CD4-positive, alpha-beta T cell treated with Interleukin-15 for 4 hours (primary cell): ENCODE measurements at places on chromosomes 16 and 17.

DNA sequence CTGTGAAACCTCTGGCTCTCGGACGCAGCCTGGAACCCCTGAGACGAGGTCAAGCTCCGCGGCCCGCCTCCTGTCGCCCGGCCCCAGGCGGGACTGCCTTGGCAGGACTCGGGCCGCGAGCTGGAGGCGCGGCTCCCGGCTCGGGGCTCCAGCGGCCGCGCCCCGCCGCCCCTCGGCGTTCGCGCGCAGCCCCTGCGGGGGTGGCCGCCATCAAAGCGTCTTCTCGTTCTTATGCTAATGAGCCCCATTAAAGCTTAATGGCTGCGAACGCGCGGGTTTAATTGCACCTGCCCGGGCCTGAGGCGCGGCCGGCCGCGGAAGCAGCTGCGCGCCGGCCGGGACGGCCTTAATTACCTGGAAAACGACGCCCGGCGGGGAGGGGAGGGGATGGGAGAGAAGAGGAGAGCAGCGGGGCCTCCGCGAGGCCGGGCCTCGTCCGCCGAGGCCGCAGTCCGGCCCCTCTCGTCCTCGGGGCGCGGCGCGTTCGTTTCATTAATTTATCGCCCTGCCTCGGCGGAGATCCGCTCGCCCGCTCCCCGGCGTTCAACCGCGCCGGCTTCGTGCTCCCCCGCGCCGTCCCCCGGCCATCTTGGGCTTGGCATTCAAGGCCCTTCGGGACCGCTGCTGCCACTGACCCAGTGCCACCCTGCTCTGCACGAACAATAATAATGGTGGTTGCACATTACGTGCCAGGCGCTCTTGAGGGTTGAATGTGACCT is 19.2 kb downstream of the RAI1 start:
- DNase-seq = no peak

DNA sequence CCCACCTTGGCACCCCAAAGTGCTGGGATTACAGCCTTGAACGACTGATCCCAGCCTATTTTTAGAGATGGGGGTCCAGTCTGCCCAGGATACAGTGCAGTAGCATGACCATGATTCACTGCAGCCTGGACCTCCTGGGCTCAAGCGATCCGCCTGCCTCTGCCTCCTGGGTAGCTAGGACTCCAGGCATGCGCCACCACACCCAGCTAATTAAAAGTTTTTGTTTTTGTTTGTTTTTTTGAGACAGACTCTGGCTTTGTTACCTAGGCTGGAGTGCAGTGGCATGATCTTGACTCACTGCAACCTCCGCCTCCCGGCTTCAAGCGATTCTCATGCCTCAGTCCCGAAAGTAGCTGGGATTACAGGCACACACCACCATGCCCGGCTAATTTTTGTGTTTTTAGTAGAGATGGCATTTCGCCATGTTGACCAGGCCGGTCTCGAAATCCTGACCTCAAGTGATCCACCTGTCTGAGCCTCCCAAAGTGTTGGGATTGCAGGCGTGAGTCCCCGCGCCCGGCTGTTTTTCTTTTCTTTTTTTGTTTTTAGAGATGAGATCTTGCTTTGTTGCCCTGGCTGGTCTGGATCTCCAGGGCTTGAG is 2.3 kb upstream of the PAFAH1B1 start:
- DNase-seq = no peak

GRCh38 chr16:79101491-79101890 is 499.0 kb downstream of the MAF start:
- no peak for DNase-seq

DNA sequence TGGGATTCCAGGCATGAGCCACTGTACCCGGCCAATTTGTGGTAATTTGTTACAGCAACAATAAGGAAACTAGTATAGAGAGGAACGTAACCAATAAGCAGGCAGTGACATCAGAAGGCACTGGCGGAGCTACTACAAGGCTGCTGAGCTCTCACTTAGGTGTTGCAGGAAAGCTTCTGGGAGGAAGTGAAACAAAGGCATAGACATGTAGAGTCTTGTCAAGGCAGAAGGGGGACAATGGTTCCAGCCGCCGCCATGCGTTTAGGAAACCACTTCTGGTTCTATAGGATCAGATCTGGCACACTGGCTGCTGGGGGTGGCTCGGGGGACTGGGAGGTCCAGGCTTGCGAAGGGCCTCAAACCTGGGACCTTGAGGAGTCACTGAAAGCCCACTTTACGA is 9.4 kb upstream of the CPSF4L start:
- no peak for DNase-seq

DNA sequence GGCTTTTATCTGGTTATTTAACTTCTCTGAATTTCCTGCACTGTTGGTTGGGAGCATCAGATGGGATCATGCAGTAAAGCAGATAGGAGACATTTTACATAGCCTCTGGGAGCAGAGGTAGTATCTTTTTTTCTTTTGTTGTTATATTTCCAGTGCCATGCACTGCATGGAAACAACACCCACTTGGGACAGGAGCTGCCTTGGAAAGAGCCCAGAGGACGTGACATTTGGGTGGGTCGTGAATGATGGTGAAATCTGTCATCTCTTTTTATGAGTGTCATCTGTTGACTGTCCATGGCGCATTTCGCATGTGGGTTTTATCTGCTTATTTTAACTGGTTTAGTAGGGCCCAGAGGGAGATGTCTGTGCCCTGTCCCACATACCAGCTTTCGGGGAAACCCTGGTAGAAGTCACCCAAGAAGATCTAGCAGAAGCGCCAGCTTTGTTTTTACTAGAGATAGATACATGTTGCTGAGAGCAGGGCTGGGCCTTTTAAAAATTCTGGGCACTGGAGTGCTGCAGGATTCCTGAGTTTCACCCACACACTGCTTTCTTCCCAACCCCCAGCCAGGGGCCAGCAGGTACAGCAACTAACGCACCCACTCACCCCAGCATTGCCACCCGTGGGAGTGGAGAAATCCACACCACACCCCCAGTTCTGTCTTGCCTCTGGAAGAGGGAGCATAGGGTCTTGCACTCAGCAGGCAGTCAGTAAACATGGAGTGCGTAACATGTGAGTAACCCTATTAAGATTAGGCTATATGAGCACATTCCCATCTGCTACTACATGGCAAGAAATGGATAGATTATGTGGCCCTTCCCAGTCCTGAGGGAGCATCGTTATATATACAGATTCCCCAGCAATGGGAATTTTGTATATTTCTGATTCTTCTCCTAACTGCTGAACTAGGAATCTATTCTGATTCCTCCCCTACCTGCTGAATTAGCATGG is 8.4 kb upstream of the TERF2 start:
- no peak for DNase-seq

GRCh38 chr17:50853015-50853615 is 13.0 kb downstream of the TOB1 start:
- no peak for DNase-seq

GRCh38 chr17:40283662-40284061 is 4.0 kb upstream of the CDC6 start:
- peak; percentile 76 for DNase-seq

DNA sequence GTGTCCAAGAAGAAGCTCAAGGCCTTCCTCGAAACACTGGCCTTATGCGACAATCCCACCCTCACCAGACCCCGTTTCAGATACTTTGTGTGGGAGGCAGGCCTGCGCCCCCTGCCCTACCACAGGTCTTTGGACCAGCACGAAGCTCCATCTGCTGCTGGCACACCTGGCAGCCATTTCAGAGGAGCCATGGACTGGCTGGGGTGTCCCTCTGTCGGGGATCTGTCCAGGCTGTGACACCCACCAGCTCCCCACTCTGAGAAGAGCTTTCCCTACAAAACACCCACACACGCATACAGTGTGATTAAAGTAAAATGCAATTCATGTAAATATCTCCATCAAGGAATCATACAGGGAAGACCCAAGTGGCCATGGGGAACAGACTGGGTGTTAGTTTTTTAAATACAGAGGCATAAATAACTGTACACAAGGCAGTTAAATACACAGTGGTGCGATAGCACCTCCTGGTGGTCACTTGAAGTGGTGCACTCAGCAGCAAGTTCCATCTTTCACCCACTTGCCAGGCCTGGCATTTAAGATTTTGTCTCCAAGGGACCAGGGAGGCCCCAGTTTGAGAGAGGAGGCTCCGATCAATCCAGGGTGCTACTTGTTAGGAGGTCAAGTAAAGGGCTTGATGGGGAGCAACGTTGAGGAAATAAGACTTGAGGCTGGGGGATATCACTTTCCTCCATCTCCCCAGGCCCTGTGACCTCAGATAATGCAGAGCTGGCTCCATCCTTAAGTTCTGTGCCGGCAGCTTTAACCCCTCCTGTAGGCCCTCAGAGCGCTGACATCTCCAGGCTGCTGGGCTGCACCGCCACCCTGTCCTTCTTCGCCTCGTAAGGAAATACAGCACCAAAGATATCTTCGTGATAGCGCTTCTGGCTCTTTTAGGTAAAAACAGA is 43.6 kb downstream of the NOS2 start:
- peak; percentile 42 for DNase-seq

- no peak for DNase-seq
Observed at GRCh38 chr16:10897134-10897533, 20.1 kb downstream of the CIITA start.

DNA sequence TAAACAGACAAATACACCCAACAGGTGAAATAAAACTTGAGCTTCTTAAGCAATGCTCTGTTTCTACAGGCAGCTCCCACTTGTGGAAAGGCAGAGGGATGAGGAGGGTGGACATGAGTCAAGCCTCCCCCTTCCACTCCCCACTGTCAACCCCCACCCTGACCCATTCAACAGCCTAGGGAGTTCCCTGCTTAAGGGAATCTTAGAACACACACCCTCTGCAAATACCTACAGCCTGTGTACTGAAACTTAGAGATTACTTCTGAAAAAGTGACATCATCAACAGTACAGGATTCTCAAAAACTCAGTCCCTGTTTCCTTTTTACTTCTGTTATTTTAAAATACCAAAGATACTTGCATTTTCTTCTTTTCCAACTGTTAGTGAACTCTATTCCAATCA is 345.4 kb downstream of the SOX9 start:
- DNase-seq = no peak

- no peak for DNase-seq
Observed at GRCh38 chr17:79855331-79856124, 16.3 kb upstream of the CBX4 start.

DNA sequence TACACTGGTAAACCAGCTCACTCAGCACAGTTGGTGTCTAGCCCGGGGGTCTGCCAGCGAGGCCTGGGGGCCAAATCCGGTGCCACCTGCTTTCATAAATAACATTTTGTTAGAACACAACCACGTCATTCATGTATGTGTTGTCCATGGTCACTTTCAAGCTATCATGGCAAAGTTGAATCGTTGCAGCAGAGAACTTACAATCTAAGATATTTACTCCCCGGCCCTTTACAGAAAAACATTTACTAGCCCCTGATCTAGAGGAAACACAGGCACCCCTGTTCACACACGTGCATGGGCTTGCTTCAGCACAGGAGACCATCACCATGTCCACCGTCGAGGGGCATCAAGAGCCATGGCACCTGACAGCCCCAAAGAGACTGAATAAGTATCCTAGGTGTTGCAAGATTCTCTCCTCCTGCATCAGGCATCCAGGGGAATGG is 111.4 kb upstream of the DNAH9 start:
- no peak for DNase-seq

DNA sequence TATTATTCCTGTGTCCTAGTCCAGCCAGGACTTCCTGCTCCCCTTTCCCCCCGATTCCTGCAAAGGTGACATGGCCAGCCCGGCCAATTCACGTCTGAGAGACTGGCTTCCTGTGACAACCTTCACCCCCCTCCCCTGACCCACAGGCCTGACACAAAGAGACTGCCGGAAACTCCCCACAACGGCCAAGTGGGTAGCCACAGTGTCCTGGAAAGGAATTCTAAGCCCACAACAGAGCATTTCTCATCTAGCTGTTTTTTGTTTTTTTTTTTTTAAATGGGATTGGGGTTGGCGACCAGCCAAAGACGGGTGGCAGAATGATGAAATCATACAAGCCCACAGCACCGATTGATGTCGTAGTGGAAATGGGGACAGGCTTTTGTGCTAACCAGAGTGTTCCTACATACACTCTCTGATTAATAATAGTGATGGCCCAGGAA is 2.8 kb upstream of the XAF1 start:
- DNase-seq = peak; percentile 64

GRCh38 chr17:83203073-83203471 is 123.7 kb downstream of the METRNL start:
- DNase-seq = no peak

GRCh38 chr17:65609286-65609685 is 47.8 kb upstream of the AXIN2 start:
- no peak for DNase-seq

DNA sequence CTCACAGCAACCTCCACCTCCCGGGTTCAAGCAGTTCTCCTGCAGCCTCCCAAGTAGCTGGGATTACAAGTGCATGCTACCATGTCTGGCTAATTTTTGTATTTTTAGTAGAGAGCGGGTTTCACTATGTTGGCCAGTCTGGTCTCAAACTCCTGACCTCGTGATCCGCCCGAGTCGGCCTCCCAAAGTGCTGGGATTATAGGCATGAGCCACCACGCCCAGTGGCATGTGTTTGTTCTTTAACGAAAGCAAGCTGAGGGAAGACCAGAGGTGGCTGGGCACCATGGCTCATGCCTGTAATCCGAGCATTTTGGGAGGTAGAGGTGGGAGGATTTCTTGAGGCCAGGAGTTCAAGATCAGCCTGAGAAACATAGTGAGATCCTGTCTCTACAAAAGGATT is 18.1 kb downstream of the TNFRSF13B start:
- no peak for DNase-seq

GRCh38 chr17:58248955-58249269 is 10.5 kb downstream of the LPO start:
- DNase-seq = no peak

DNA sequence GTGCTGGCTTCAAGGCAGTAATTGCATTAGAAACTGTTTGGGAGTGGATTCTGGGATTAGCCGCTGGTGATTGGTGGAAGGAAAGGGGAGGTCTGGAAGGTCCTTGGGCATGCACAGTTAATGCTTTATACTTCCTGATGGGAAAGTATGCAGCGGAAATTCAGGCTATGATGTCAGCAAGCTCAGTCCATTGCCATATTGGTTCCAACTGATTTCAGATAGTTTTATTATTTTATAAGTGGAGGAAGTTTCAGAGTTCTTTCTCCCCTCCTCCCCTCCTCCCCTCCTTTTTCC is 8.1 kb upstream of the CMTR2 start:
- DNase-seq = no peak

- peak; percentile 93 for DNase-seq
Observed at GRCh38 chr17:58331815-58332777, 3.5 kb upstream of the TSPOAP1 start.
